ENCODE measurements at places on chromosomes 3 and 15.
A peak's percentile ranks its signal among the peaks of the same experiment; 100 is the strongest.

DNA sequence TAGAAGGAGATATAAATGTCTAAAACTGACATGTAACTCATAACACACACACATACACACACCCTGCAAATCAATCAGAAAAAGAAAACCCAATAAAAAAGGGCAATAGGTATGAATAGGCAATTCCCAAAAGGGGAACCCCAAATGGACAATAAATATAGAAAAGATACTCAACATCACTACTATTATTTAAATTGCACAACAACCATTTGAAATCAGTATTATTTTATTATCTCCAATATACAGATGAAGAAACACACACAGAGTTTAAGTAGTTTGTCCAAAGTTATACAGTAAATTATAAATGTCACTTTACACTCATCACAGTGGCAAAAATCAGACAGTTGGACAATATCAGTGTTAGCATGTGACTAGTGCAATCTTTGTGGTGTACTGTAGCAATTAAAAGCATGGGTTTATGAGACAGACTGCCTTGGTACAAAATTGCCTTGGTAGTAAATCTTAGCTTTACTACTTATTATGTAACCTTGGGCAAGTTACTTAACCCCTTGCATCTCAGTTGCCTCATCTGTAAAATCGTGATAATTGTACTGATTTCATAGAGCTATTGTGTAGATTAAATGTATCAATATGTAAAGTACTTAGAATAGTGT, 3.4 kb upstream of the FSTL1 start:
- DNase-seq = no peak

- no peak for DNase-seq
Observed at GRCh38 chr15:38127306-38127771, 125.3 kb upstream of the SPRED1 start.

DNA sequence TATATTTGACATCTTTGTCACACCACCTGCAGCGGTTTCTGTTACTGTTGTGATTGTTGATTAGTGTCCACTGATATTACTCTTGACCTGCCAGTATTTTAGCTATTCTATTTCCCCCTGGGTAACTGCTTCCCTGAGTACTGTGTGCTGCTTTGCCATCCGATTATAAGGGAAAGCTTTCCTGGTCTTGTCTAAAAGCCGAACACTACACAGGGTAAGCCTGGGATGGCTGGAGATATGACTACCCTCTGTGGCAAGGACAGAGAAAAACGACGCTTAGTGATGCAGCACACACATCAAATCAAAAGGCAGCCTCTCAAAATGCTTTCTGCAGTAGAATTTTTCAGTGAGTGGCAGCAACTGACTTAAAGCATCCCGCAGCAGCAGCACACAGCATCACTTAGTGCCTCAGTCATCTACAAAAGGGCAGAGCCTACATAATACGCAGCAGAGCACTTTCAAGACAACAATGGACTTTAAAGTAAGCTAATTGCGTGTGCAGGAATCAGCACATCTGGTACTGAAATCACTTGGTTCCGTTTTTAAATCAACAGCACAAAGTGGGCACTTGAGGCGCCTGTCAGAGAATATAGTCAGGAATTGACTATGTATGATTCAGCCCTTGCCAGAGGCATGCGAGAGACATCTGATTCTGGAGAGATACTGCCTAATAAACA, 656.3 kb upstream of the TGFBR2 start:
- DNase-seq = no peak

- no peak for DNase-seq
Observed at GRCh38 chr3:141942006-141942405, 65.6 kb downstream of the ATP1B3 start.

- DNase-seq = no peak
Observed at GRCh38 chr3:195738274-195739044, 17.7 kb downstream of the MUC20 start.

DNA sequence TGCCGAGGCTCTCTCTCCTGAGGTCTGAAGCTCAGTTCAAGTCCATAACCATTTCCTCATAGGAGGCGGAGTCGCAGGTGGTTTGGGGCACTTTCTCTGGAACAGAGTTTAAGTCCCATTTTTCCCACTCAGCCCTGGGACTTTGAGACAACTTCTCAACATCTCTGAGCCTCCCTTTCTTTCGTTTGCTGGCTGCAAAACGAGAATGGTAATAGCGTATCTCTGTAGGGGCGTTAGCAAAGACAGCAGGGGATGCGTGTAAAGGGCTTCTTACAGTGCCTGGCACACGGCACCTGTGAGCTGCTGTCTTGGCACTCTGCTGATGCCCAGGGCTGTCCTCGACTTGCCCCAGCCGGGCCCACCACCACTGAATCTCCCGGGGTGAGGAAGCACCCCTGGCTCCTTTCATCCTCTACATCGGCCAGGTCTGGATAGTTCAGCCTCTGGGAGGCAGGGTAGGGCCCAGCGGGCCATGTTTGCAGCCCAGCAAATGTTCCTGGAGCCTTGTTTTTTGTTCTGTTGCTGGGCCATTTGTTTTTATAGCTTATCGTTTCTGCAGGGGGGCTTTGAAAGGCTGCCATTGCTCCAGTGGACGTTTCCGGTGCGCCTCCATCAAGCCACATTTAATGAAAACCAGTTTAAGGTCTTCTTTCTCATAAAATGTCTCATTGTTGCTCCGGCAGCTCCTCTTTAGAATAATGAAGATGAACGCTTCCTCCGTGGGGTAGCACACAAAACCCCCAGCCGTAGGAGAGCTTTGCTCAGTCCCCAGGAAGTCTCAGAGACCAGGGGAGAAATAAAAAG, 60.0 kb upstream of the WNT5A start:
- DNase-seq = no peak

GRCh38 chr15:29454506-29454905, 184.9 kb upstream of the NSMCE3 start:
- DNase-seq = no peak

- DNase-seq = no peak
Observed at GRCh38 chr3:46537316-46537715, 28.8 kb downstream of the LRRC2 start.

- no peak for DNase-seq
Observed at GRCh38 chr15:93317772-93318171, 228.8 kb upstream of the RGMA start.

DNA sequence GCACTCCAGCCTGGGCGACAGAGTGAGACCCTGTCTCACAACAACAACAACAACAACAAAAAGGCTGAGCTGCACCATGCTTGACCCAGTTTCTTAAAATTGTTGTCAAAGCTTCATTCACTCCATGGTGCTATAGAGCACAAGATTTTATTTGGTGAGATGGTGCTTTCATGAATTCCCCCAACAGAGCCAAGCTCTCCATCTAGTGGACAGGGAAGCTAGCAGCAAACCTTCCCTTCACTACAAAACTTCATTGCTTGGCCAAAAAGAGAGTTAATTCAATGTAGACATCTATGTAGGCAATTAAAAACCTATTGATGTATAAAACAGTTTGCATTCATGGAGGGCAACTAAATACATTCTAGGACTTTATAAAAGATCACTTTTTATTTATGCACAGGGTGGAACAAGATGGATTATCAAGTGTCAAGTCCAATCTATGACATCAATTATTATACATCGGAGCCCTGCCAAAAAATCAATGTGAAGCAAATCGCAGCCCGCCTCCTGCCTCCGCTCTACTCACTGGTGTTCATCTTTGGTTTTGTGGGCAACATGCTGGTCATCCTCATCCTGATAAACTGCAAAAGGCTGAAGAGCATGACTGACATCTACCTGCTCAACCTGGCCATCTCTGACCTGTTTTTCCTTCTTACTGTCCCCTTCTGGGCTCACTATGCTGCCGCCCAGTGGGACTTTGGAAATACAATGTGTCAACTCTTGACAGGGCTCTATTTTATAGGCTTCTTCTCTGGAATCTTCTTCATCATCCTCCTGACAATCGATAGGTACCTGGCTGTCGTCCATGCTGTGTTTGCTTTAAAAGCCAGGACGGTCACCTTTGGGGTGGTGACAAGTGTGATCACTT, 2.0 kb downstream of the CCR5 start:
- DNase-seq = peak; percentile 16

GRCh38 chr3:10941972-10942371, 50.6 kb upstream of the SLC6A1 start:
- DNase-seq = no peak

DNA sequence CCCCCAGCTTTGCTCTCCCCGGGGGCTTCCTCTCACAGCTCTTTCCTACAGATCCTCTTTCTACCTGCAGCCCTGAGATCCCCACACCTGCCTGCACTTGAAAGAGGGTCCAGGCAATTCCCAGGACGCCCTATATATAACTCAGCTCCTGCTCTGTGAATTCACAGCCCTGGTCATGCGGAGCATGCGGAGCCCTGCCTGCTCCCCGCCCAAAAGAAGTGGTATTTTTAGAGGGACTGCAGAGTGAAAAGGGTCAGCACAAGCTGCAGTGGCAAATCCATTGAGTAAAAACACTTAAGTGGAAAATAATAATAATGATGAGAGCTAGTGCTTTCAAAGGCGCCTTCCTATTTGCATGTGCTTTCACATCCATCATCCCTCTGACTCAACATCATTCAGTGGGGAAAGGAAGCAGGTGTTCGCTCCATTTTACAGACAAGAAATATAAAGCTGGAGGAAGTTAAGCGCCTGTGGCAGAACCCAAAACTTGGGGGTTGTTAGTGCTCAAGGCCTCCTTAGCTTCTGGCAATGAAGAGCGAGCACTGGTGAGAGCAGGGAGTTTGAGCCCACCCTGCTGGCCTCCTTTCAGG, 76.3 kb upstream of the LIPC start:
- DNase-seq = no peak

DNA sequence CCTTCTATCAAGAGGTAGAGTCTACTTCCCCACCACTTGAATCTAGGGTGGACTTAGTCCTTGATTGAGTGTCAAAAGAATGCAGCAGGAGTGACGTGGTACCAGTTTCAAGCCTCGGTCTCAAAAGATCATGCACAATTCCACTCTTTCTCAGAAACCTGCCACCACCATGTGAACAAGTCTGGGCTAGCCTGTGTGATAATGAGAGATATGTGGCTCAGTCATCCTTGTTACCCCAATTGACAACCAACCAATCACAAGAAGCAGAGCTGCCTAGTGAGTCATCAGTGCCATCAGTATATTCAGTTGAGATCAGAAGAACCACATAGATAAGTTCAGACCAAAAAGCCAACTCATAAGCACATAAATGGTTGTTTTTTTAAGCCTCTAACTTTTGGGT, 374.5 kb downstream of the IL20RB start:
- no peak for DNase-seq

DNA sequence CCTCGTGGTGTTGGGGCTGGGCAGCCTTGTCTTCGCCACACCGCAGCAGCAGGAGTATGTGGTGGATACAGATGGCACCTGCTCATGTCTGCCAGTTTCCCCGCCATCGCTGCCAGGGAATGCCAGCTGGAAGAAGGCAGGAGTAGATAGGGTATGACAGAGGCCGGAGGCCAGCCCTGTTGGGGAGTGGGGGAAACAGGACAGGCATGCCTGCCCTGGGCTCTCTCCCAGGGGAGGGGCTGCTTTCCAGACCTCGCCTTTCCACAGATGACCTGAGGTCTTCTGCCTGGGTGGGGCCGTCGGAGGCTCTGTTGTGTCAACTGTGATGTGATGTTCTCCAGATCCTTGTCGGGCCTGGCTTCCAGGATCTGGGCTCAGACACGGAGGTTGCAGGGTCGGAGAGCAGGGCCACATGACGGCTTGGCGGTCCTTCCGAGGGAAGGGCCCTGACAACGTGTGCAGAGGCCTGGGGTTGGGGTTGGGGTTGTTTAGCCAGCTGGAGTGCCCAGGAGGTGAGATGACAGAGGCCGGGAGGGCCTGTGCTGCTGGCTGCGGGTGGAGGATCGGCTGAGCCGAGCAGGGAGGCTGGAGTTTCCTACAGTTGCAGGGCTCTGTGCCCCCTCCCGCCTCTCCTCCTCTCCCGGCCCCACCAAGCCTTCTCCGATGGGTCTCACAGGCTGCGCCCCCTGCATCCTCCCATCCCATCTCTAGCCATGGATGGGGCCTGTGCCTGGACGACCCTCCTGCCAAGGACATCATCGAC, 102.0 kb downstream of the TBC1D2B start:
- DNase-seq = no peak

DNA sequence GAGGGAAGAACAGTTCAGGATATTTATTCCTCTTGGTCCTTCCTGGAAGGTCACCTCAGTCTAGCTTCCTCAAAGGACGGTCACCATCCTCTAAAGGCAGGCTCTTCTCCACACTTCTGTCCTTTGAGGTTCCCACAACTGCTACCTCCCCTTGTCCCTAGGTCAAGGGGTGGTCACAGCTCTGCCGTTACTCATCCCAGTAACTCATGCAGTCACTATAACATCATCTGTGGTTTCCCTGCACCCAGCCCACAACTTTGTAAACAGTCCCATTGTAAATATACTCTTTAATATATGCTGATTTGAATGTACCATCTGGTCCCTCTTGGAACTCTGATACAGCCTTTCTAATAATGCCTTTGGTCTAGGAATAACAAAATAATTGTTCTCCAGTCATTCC, 887.4 kb downstream of the FHIT start:
- DNase-seq = no peak

DNA sequence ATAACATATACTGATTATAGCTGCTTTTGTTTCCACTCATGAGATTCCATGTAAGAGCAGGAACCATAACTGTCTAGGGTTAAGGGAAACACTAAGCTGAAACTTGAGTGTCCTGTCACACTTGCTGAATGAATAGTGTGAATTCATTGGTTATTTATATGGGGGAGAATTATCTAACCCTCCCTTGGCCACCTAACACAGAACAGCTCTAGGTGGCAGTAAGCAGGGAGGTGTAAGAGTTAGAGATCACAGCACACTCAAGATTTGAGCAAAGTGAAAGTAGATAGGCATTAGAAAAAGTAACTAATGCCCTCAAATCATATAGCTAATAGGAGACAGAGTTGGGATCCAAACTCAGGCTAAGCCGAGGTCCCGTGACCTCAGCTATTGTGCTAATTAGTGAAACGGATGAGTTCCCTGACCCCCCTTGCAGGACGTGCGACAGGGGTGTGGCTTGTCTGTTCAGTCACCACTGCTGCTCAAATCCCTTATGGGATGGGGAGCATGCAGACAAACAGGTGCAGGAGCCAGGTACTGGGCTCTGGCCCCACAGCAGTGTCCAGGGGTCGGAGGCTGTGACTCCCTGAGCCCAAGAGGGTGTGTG, 27.7 kb upstream of the ANO10 start:
- DNase-seq = no peak

DNA sequence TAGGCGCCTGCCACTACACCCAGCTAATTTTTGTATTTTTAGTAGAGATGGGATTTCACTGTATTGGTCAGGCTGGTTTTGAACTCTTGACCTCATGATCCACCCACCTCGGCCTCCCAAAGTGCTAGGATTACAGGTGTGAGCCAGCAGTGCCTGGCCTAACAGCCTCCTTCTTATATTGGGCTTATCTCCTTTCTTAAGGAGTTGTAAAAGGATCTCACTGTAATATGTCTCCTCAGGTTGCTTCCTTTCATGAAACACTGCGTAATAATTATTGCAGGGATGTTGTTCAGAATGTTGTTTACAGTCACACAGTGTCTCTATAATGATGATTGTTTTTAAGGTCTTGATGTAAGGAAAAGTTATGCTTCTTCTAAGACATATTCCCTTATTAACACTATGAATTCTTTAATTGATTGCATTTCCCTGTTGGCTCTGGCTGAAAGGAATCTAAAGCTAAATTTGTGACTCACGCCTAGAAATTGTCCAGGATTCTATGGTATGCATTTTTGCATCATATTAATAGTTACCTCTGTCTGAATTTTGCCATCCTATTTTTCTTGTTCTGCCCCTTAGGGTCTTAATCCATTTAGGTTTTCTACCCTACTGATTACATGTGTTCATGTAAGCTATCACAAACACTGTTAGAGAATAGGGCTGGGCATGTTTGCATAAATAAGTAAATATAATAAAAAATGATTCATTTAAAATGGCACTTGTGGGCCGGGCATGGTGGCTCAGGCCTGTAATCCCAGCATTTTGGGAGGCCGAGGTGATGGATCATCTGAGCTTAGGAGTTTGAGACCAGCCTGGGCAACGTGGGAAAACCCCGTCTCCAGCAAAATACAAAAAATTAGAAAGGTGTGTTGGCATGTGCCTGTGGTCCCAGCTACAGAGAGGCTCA, 24.5 kb upstream of the RNF111 start:
- DNase-seq = peak; percentile 56
